ENCODE measurements at places on chromosomes 11 and 22. TPM values are rescaled to one million over a fixed set of nuclear protein-coding genes. Genes with fewer than 3 reads are reported as not detected.

The E2F8 gene
- total RNA-seq, result 8.2 TPM

The IGLL1 gene
- not detected for total RNA-seq

The CD248 gene
- total RNA-seq, result not detected

The B3GAT1 gene
- total RNA-seq, result 4.8 TPM

The TTC36 gene
- not detected for total RNA-seq

The ARHGAP20 gene
- total RNA-seq, result not detected

The FJX1 gene
- 38.3 TPM for total RNA-seq

The IL18 gene
- 68.3 TPM for total RNA-seq

The CARD16 gene
- 16.1 TPM for total RNA-seq

The OR2AG2 gene
- not detected for total RNA-seq

The CARD18 gene
- not detected for total RNA-seq

The LMO2 gene
- 0.98 TPM for total RNA-seq

The TEAD1 gene
- 92.5 TPM for total RNA-seq

The DUSP8 gene
- total RNA-seq, result 2.9 TPM

The HDHD5 gene
- total RNA-seq, result 24.7 TPM

Measured in A172 (cell line).